ACHN (cell line): ENCODE measurements at places on chromosomes 16 and 17.

- DNase-seq, result no peak
Observed at GRCh38 chr17:50205111-50205962, 3.9 kb upstream of the COL1A1 start.

- no peak for DNase-seq
Observed at GRCh38 chr17:61587242-61587641, 3.8 kb downstream of the NACA2 start.

DNA sequence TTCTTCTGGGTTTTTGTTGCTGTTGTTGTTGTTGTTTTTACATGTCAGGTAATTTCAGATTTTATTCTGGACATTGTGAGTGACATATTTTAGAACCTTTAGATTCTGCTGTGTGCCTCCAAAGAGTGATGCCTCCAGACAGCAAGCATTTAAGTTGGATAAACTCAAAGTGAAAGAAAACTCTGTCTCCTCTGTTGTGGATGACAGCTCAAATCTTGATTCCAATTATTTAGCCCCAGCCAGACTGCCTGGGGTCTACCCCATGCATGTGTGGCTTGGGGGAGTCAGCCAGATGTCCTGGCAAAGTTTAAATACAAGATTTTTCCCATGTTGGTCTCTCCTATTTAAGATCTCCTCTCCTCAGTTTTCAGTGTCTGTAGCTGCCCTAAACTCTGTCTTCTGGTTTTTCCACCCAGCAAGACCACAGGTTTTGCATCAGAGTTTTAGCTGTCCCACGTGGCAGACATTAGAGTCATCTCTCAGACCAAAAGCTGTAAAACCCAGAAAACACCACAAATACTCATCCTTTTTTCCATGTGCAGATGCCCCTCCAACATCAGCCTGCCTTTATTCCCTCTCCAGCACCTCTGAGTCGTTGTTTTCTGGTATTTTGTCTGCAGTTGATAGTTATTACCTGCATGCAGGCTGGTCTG is 19.4 kb upstream of the ZNF469 start:
- no peak for DNase-seq

GRCh38 chr17:73901661-73902415 is 257.6 kb upstream of the SDK2 start:
- no peak for DNase-seq

GRCh38 chr16:20866145-20866772 is 33.9 kb downstream of the DCUN1D3 start:
- peak; percentile 87 for DNase-seq

GRCh38 chr17:73877962-73878361 is 233.7 kb upstream of the SDK2 start:
- DNase-seq, result no peak

- DNase-seq, result peak; percentile 62
Observed at GRCh38 chr17:51322390-51323029, 62.2 kb downstream of the UTP18 start.

DNA sequence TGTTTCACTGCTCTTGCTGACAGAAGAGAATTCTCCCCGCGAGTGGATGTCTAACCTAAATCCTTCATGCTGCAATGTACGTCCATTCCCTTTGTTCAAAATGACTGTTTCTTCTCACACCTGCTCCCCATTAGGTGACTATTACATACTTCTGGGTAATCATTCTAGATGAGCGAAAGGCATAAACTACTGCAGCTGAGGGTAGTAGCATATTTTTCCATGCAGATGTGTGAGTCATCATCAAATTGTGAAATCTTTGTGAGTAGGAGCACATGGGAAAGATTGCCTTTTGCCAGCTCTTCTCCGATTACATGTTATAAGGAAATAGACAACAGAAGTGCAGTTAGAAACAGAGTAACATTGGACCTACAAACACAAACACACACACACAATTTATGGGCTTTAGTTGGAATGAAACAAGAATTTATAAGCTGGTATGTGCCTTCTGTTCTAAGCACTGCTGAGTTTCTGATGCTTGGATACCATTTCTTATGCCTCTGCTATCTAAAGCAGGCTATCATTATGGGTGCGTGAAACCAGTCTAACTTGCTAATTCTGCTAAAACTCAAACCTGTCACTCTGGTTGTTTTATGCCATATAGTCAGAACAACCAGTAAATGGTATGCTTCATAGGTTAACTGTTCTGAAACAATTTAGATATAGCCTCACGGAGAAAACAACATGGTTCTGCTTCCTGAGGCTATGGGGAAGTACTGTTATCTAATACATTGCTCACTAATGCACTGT is 346.9 kb upstream of the PSMD7 start:
- peak; percentile 30 for DNase-seq

DNA sequence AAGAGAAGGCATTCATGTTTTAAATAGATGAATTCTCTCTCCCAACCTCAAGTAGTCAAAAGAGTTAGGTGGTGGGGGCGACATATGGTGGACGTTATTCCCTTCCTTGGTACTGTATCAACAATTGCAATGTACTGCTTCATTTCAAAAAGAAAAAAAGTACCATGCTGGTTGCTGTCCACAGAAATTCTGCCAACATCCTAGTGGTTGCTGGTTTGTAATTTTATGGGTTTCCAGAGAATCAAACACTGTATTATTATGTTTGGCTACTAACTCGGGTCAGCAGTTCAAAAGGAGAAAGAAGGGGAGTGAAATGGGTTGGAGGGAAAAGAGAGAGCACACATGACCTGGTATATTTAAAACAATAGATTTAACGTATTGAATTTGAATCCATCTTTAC is 61.1 kb upstream of the KCNJ16 start:
- no peak for DNase-seq

GRCh38 chr16:72291531-72291981 is 119.6 kb upstream of the PMFBP1 start:
- DNase-seq, result peak; percentile 86

DNA sequence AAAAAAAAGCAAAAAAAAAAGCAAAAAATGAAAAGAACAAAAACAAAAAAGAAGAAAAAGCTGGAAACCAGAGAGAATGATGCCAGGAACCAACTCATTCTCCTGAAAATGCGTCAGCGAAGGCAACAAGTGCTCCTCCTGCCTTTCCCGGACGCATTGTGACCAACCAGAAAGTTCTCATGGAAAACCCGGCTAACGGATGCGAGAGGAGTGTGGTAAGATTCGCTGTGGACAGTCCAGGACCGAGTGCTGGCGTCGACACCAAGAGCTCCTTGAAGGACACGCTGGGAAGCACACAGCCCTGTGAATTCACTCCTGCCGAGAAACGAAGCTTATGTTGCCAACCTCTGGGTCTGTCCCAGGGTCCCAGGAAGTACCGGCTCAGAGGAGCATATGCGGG is 43.4 kb downstream of the METRNL start:
- no peak for DNase-seq

GRCh38 chr16:71345031-71345430 is 13.5 kb upstream of the CALB2 start:
- no peak for DNase-seq

- no peak for DNase-seq
Observed at GRCh38 chr16:61362585-61362984, 673.7 kb downstream of the CDH8 start.

DNA sequence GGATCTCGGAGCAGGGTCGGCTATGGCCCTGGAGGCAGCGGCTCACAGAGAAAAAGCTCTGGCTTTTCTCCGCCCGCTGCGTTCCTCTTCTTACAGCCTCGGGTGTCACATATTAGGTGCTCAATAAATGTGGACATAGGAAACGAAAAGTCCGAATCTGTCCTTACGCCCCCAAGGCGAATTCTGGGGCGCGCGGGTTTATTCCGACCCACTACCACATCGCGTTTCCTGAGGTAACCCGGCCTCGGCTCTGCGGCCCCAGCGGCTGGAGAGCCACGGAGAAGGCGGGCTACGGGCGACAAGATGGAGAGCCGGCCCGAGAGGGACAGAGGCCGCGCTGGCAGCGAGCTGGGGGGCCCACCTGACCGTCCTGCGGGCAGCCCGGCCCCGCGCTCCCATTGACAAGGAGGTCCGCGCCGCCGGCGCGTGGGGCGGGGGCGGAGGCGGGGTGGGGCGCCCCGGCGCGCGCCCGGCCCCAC is 573 bp upstream of the GNAO1 start:
- DNase-seq, result peak; percentile 1

- no peak for DNase-seq
Observed at GRCh38 chr17:2928294-2928890, 132.2 kb downstream of the RAP1GAP2 start.

- DNase-seq, result peak; percentile 12
Observed at GRCh38 chr16:10943064-10943353, 741 bp upstream of the DEXI start.

DNA sequence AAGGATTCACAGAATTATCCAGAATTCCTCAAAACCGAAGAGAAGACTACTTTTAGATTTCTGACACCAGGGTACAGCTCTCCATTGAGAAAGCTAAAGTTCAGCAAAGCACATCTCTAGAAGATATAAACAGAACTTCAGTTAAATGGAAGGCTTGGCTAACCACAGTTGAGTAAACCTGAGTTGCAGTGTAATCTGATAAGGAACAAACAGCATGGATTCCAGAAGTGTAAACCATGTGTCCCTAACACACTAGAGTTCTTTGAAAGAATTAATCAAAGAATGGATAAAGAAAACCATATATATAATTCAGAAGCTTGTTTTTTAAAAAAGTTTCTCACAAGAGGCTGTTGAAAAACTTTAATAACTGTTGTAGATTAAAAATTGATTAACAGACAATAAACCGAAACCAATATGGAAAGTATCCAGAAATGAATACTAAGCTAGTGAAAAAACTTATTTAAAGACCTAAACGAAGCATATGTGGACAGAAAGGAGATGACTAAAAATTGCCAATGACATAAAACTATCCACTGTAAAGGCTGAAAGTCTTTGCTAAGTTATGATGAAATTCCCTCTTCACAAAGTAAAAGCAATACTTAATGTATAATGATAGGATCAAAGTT is 4.3 kb downstream of the RNF43 start:
- no peak for DNase-seq

DNA sequence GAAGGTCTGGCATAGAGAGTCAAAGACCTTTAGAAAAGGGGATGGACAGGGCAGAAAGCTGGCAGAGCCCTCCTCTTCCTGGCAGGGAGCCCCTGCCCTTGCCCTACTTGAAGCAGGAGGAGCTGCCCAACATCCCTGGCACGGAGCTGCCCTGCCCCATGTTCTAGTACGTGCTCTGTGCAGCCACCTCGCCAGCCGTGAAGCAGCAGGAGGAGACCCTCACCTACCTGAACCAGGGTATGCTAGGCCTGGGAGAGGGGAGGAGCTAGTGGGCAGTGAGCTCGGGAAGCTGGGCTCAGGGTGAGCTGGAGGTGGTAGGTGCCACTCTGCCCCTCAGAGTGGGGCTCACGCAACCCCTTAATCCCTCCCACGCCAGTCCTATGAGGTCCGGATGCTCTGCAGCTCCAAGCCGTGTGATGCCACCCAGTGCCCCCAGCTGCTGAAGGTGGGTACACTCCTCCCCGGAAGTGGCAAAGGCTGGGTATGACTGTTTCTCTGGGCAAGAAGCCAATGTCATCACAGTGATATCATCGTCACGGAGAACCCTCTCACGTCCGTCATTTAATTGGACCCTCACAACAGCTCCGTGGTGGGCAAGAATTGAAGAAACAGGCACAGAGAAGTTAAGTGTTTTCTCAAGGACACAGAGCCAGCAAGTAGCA is 12.7 kb upstream of the STAC2 start:
- peak; percentile 76 for DNase-seq

DNA sequence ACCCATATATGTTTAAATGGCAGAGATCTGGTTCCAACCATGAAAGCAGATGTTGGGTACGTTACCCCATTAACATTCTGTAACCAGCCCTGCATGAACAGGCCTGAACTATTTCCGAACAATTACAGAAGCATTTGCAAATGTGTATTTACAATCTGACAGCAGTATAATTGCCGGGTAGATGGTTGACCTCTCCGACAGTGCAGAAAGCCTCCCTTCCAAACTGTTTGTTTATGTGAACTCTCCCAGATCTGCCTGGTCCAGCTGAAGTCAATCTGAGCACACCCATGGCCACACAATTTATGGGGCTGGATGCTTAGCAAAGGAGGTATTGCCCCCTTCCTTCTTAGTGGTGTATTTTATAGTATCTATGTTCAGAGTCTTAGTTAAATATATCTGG is 21.8 kb downstream of the NUDT7 start:
- no peak for DNase-seq

DNA sequence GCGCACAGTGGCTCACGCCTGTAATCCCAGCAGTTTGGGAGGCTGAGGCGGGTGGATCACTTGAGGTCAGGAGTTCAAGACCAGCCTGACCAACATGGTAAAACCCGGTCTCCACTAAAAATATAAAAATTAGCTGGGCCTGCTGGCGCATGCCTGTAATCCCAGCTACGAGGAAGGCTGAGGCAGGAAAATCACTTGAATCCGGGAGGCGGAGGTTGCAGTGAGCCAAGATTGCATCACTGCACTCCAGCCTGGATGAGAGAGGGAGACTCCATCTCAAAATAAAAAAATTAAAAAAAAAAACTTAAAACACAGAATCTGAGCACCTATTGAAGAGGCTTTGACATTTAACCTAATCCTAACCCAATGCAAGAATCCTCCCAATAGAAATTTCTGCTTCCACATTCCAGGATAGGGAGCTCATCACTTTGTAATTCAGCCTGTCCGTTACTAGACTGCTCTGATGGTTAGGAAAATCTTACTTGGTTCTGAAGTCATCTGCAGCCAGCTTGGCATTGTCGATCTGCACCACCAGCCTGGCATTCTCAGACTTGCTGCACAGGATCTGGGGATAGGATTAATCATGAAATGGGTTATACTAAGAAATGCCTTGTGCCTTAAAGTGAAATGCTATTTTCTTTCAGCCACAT is 2.1 kb downstream of the KRT33B start:
- DNase-seq, result peak; percentile 69

DNA sequence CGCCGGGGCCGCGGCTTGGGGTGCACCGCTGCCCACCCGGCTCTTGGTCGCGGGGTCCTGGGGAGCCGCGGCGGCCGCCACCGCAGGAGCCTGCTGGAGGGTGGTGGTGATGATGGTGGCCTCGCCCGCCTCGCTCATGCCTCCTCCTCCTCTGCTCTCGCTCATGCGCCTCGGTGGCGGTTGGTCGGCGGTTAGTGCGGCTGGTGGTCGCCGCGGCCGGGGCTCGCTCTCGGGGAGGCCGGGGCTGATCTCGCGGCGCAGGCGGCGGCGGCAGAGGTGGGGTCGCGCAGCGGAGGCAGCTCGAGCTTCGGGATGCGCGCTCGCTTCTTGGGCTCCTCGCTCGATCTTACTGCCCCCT is 41.6 kb downstream of the AHSP start:
- DNase-seq, result no peak
